ENCODE measurements at places on chromosomes 1 and 21. TPM values are rescaled to one million over a fixed set of nuclear protein-coding genes. Genes with fewer than 3 reads are reported as not detected.

Gene TFF2
- total RNA-seq = not detected

Gene FHL3
- total RNA-seq = 4.9 TPM

GRCh38 chr1:41894808-41895483 lies 23.8 kb downstream of the HIVEP3 start:
- no peak for DNase-seq

DNA sequence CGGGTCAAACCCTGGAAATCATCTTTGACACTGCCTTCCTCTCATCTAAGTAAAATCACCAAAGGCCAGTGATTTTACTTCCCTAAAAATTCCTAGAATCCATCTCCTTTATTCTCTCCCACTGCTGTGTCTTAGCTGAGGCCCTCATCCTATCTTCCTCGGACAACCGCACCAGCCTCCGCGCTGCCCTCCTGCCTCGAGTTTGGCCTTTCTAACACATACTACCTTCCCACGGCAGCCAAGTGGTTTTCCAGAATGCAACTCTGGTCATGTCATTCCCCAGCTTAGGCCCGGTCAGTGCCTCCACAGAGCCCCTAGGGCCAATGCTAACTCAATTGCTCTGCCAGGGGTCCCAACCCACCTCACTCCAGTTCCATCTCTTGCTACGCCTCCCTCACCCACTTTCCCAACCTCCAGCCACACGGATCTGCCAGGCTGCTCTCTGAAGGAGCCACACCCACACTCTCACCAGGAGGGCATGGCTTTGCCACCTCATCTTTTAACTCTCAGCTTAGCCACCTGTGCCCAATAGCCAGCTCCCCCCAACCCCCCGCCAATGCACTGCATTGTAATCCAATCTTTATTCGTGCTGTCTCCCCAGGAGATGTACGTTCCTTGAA lies 6.8 kb downstream of the TMEM9 start:
- DNase-seq = no peak

Gene FAM3B
- not detected for total RNA-seq

- DNase-seq = no peak
Observed at GRCh38 chr1:30872948-30873263, 35.7 kb downstream of the SDC3 start.

Gene GPR52
- 7.8 TPM for total RNA-seq

- no peak for DNase-seq
Observed at GRCh38 chr1:162421258-162422164, 9.6 kb upstream of the SH2D1B start.

- no peak for DNase-seq
Observed at GRCh38 chr1:43101061-43101460, 71.0 kb downstream of the EBNA1BP2 start.

DNA sequence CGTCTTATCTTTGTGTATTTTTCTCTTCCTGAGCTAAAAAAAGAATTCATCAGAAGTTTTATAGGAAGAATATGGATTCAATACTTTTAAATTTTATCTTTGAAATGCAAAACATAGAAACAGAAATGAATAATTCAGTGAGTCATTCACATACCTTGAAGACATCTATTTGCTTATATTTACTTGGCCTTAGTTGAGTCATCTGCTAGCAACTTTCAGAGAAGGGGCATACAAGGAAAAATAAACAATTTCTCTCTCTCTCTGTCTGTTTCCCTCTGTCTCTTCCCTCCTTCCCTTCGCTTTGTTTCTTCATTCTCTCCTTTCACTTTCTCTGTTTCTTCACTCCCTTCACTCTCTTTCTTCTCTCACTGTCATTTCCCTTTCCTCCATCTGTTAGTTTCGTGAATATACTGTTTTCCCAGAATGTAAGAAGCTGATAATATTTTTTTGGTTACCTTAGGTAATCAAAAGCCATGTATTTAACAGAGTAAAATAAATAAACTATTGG lies 477.2 kb downstream of the BRINP3 start:
- no peak for DNase-seq

- no peak for DNase-seq
Observed at GRCh38 chr1:40823345-40823744, 38.8 kb downstream of the CITED4 start.

- no peak for DNase-seq
Observed at GRCh38 chr1:5738911-5739462, 253.2 kb downstream of the NPHP4 start.

Gene EPHX1
- total RNA-seq = 0.94 TPM

DNA sequence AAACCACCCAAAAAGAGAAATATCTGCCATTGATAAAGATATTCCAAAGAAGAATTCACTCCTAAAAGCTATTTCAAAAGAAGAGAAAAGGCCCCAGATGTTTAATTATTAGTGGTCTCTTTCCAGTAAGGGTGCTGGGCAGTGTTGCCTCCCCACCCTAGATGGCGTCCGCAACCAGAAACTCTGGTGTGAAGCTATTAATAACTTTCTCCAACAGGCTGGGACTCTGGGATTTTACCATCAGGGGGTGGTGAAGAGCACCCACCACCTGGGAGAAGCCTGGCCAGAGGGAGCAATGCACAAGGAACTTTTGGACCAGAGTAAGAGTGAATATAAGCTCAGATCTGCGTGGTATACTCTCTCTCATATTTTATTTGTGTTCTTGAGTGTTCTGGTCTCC lies 115.4 kb upstream of the TIAM1 start:
- no peak for DNase-seq

DNA sequence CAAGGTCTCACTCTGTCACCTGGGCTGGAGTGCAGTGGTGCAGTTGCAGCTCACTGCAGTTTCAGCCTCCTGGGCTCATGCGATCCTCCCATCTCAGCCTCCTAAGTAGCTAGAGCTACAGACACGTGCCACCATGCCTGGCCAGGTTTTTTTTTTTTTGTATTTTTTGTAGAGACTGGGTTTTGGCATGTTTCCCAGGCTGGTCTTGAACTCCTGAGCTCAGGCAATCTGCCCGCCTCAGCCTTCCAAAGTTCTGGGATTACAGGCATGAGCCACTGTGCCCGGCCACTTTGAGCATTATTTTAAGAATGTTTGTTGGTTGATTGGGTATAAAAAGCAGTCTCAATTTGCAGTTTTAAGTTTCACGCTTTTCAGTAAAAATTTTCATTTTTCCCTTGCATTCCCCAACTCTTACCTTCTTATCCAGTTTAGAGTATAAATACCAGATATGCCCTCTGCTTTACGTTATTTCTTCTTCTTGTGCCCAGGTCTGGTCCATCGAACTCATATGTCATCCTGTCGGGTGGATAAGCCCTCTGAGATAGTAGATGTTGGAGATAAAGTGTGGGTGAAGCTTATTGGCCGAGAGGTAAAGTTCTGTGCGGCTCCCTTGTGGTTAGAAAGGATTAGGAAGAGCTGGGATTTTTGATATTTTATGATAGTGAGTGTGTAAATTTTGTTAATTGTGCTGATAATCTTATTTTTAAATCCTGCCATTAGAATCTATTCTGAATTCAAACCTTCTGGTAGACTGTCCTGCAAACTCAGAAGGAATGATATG lies 36.0 kb downstream of the FABP3 start:
- DNase-seq = no peak

GRCh38 chr1:175548774-175549173 lies 194.6 kb downstream of the TNR start:
- DNase-seq = no peak

DNA sequence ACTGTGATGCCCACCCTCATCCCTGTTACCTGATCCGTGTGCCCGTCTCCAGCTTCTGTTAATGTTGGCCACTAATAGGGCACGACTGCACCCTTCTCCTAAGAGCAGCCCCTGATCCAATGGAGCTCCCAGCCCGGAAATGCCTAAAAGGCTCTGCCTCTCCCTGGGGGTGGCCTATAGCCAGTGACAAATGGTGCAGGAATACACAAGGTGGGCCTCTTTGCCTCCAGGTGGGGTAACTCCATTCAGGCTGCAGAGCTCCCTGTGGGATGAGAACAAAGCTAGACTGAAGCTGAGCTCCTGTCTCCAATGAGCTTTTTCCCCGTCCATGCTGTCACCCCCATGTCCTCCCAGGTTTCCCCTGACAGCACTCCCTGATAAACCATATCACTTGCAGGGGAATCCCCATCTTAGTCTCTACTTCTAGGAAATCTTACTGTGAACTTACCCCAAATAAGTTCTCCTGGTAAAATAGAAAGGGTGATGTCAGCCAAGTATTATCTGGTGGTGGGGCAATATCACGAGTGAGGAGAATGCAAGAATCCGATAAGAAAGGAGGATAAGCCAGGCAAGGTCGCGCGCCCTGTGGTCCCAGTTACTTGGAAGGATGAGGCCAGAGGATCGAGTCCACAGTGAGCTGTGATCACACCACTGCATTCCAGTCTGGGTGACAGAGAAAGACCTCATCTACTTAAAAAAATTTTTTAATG lies 18.6 kb downstream of the S100A7A start:
- no peak for DNase-seq

Gene NTNG1
- not detected for total RNA-seq

DNA sequence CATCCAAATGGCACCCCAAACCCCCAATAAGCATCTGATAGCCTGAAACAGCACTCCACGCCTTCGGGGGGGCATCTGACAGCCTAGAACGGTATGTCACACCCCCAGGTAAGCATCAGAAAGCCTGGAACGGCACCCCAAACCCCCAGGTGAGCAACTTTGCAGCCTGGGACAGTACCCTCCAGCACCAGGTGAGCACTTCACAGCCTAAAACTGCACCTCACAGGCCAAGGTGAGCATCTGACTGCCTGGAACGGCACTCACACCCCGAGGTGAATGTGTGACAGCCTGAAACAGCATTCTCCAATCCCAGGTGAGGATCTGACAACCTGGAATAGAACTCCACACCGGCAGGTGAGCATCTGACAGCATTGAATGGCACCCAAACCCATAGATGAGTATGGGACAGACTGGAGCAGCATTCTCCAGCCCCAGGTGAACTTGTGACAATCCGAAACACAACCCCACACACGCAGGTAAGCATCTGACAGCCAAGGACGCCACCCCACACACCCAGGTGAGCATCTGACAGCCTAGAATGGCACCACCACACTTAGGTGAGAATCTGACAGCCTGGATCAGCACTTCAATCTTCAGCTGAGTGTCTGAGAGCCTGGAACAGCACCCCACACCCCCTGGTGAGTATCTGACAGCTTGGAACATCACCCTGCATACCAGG lies 18.3 kb upstream of the MMEL1 start:
- no peak for DNase-seq
